Fibroblast of skin of back (primary cell): ENCODE measurements at places on chromosomes 5 and 9.

DNA sequence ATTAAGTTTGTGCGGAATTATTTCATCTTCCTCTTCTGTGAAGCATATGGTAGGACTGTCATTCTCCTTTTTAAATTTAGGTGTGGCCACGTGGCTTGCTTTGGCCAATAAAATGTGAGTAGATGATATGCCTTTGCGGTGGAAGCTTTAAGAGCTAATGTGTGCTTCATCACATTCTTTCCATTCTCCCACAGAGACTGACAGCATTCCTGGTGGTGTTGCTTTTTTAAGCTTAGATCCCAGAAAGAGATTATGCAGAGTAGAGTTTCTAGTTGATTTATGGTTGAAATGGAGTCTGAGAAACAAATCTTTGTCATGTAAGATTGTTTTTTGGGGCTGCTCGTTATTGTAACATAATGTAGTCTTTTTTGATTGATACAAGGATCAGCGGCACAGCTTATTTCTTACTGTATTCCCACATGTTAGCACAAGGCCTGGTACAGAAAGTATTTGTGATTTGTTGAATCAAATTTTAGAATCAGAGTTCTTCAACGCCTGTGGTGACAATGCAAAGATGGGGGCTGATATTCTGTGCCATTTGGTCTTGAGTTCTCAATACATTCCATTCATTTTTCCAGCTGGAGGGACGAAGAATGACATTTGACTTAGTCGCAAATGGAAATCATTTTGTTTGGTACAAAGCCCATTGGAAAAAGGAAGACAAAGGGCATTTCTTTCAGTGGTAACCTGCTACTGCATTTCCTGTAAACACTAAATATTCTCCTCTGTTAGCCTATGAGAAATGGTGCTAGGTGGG is 209.9 kb upstream of the VLDLR start:
- peak; percentile 94 for DNase-seq

DNA sequence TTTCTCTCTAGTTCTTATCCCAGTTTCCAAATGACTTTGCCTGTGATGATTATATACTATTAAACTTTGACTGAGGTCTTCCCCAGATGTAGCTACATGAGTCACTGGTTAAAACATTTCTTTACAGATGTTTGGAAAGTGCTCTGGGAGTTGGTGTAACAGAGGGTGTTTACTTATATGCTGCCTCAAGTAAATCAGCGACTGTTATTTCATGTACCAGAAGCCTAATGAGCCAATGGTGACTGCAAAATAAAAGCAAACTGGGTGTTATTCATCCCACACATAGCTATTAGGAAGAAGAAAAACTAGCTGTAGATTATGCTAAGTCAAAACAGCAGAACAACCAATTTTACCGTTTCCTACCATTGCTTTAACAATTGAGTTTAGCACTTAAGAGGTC is 929.7 kb upstream of the SEMA6A start:
- DNase-seq, result peak; percentile 7

- peak; percentile 72 for DNase-seq
Observed at GRCh38 chr9:5626727-5627634, 1.9 kb upstream of the RIC1 start.

DNA sequence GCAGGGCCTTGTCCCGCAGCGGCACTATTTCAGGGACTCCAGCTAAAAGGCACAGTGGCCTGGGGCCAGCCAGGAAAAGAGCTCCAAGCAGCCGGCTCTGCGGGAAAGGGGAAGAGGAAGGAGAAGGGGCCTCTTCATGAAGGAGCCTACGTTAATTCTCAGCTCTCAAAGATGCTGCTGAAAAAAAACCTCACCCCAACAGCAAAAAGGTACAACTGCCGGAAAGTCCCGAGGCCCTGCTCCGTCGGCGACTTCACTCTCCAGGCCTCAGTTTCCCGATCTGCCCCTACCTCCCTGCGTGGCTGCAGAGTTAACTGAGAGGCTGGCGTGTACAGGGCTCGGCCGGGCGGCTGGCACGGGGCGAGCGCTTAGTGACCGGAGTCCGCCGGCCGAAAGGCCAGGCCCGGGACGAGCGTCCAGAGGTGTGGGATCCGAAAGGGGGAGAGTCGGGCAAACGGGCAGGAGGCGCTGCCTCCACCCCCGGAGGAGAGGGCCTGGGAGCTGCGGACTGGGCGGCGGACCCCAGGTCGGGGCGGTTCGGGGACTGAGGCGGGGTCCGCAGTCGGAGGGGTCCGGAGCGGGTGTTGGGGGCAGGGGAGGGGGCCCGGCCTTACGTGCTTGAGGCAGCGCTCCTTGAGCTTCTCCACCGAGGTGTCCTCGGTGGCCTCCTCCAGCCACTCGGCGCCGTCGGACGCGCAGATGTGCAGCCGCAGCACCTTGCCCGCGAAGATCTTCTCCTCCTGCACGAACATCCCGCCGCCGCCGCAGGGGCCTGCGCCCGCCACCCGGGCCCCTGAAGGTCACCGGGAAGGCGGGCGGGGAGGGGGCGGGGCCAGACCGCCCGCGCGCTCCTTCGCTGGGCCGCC is 529 bp downstream of the UBAC1 start:
- no peak for DNase-seq

DNA sequence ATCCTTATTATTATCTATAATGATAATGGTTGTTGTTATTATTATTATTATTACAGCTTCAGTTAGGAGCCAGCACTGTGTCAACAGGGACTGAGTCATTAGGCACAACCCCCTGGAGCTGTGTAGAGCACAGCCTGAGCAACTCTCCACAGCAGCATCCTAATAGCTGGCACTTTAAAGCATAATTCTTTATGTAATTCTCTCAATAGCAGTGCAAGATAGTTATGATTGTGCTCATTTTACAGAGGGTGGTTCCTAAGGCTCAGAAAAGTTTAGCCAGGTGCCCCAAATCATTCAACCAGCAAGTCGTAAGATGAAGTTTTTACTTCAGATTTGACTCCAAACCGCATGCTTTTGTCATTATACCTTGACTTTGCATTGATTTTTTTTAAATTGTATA is 390.3 kb downstream of the ANXA1 start:
- DNase-seq, result no peak

DNA sequence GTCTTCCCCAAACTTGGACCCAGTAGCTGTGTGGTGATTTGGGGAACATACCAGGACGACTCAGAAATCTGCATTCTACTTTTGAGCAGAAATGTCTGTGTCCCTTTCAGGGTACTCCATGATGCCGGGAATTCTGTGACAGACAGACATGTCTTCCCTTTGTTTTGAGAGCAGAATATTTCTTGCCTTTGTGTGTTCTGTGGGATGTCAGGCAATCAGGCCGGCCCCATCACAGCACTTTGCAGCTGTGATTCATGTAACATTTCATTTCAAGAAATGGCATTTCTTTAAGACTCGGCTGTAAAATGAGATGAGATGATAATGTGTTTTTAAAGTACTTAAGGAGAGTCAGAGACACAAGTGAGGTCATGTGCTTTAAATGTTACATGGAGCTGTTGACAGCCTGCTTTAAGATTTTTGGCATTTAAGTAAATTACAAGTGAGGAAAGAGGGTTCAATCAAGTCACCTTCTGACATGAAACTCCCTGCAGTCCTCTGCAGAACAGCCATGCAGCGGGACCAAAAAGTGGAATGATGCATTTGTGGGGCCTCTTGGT is 98.7 kb downstream of the SLC28A3 start:
- DNase-seq, result no peak

DNA sequence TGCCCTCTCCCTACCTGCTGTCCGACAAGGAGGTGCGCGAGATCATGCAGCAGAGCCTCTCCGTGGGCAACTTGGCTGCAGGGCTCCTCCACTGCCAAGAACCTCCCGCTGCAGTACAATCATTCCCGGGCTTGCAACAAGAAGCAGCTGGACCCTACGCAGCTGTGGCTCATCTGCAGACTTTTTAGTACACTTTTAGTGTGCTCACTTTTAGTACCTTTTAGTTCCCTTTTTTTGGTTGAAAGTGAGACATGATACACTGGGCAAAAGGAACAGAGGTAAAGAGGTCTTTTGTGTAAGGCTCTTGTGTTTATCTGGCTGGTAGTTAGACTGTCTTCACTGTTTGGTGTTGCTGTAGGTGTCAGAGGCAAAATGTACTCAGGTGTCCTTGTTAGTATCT is 58.1 kb upstream of the SPTLC1 start:
- no peak for DNase-seq

GRCh38 chr5:141521244-141521781 is 32.4 kb downstream of the PCDHGC5 start:
- peak; percentile 99 for DNase-seq

DNA sequence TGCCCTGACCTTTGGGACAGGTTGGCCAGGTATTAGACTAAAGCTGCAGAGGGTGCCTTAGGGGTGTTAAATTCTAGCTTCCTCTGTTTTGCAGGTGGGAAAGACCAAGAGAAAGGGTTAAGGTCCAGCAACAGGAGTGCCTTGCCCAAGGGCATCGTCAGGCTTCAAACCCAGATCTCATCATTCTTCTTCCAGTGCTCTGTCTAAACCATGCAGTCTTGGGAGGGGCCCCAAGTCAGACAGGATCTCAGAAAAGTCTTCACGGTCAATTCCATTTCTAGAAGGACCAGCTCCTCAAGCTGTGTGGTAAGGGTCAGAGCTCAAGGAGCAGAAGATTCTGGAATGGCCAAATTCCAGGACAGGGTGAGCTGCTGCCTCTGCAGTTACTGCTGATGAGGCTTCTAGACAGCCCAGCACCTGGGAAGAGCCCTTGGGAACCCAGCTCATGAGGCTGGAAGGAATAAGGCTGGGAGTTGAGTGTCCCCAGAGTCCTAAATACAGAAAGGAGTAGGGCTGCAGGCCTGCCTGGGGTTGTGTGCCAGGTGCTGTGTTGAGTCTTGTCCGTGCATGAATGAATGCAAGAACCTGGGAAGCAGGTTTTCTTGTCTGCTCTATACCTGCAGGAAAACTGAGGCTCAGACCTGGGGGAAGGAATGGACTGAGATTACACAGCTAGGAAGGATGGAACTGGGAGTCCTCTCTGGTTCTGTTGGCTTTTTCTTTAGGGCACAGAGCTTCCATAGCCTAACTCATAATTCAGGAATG is 69.3 kb downstream of the WWC1 start:
- DNase-seq, result no peak

- DNase-seq, result no peak
Observed at GRCh38 chr9:97852001-97852398, 1.0 kb upstream of the FOXE1 start.

GRCh38 chr9:114988962-114989599 is 58.7 kb upstream of the TNFSF8 start:
- DNase-seq, result no peak

DNA sequence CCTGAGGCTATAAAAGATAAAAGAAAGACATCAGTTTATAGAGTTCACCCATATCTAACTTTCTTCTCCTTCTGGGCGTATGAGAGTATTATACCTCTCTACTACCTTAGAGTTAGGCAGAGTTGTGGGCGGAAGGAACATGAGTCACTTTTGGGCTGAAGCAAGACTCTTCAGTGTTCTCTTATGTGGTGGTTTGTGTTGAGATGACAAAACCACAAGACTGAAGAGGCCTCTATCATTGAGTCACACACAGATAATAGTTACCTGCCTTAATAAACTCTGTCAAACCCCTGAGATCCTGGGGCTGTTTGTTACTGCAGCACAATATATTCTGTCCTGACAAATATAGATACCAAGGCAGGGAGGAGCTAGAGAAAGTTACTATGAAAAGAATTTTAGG is 184.2 kb downstream of the EFNA5 start:
- DNase-seq, result peak; percentile 15

GRCh38 chr9:109945573-109945972 is 165.6 kb downstream of the PALM2AKAP2 start:
- no peak for DNase-seq

DNA sequence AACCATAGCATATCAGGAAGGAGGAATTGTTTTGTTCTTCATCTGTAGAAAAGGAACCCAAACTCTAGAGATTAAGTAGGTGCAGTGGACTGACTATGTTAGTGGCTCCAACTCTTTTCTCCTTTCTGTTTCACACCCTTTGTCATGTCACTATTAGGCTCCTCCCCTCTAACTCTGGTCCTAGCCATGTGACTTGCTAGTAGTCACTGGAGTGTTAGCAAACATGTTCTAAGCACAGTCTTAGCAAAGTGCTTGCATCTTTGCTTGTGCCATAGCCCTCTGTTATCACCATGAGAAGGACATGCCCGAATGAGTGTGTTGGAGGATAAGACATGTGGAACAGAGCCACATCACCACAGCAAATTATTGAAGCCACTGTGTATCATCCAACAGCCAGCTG is 55.4 kb upstream of the PPP3R2 start:
- no peak for DNase-seq

DNA sequence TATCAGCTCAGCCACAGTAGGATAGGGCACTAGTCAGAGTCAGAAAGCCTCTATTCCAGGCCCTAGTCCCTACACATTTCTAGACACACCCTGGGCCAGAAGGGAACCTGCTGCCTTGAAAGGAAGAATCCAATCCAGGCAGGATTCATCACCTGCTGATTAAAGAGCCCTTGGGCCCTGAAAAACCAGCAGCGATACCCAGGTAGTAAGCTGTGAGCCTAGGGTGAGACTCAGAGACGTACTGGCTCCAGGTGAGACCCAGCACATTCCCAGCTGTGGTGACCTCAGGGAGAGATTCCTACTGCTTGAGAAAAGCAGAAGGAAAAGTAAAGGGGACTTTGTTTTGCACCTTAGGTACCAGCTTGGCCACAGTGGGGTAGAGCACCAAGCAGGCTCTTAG is 4.7 kb downstream of the CCIN start:
- DNase-seq, result no peak

GRCh38 chr9:113275157-113276131 is at the start of the genes CDC26 and PRPF4:
Gene CDC26, minus strand, starts transcription at chr9:113275572. Its CDS starts 3,065 bp downstream, at chr9:113272507.
Gene PRPF4, plus strand, starts transcription at chr9:113275658. Its CDS starts 86 bp downstream, at chr9:113275744.
- peak; percentile 99 for DNase-seq

- DNase-seq, result no peak
Observed at GRCh38 chr9:117245175-117245829, 169.6 kb downstream of the ASTN2 start.

DNA sequence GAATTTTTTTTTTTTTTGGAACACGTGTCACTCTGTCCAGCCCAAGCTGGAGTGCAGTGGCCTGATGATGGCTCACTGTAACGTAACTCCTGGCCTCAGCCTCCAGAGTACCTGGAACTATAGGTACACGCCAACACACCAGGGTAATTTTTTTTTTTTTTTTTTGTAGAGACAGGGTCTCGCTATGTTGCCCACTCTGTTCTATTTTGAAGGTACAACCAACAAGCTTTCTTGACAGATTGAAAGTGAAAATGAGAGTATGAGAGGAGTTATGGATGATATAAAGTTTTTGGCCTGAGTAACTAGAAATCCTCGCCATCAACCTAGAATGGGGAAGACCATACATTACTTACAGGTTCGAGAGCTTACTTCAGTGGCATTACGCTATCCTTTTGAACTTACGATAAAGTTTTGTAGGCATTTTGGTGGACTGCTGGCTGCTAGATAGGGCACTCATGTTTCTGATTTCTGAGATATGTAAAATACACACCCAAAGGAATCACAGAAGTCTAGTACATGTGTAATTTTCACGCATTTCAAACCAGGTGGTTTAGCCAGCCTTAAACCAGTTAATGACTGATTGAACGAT is 806 bp upstream of the CDC42SE2 start:
- no peak for DNase-seq

GRCh38 chr9:136961279-136962065 is 9.4 kb downstream of the LCN12 start:
- no peak for DNase-seq

GRCh38 chr5:102722931-102723330 is 32.2 kb upstream of the PAM start:
- peak; percentile 83 for DNase-seq
